Panc1 (cell line): ENCODE measurements at places on chromosomes 1 and 21. TPM values are rescaled to one million over a fixed set of nuclear protein-coding genes. Genes with fewer than 3 reads are reported as not detected.

Gene SPRR3
- not detected for total RNA-seq

Gene FCAMR
- not detected for total RNA-seq

DNA sequence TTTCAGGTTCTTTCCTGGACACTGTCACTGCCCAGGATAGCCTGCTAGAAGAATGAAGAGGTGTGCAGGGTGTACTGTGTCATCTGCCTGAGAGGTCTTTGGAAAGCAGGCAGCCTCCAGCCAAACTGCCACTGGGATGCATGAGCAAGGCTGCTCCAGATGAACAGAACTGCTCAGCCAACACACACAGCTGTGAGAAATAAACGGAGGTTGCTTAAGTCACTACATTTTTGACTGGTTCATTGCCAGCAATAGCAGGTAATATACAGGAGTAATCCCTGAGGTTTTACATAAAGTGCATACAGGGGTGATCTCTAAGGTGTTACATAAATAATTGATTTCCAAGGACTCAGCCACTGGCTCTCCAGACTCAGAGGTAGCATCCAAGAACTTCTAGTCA lies 516.9 kb downstream of the BRINP3 start:
- H3K36me3 ChIP-seq, result no peaks in the 10 kb centered on the region
- H3K4me3 ChIP-seq, result no peak overlapping the region
- no peak for DNase-seq
- H3K27ac ChIP-seq, result no peak overlapping the region

- H3K4me1 ChIP-seq, result peaks cover 25% of the 10 kb centered on the region
- H3K36me3 ChIP-seq, result no peaks in the 10 kb centered on the region
These were observed 51.0 kb downstream of the LAMC1 start for GRCh38 chr1:183074215-183074614.

- H3K27ac ChIP-seq, result no peak overlapping the region
- H3K4me1 ChIP-seq, result no peaks in the 10 kb centered on the region
- no peaks in the 10 kb centered on the region for H3K36me3 ChIP-seq
- peaks cover 11% of the 10 kb centered on the region for H3K27me3 ChIP-seq
These were observed 166.3 kb upstream of the RAB4A start for GRCh38 chr1:229104654-229105053.

DNA sequence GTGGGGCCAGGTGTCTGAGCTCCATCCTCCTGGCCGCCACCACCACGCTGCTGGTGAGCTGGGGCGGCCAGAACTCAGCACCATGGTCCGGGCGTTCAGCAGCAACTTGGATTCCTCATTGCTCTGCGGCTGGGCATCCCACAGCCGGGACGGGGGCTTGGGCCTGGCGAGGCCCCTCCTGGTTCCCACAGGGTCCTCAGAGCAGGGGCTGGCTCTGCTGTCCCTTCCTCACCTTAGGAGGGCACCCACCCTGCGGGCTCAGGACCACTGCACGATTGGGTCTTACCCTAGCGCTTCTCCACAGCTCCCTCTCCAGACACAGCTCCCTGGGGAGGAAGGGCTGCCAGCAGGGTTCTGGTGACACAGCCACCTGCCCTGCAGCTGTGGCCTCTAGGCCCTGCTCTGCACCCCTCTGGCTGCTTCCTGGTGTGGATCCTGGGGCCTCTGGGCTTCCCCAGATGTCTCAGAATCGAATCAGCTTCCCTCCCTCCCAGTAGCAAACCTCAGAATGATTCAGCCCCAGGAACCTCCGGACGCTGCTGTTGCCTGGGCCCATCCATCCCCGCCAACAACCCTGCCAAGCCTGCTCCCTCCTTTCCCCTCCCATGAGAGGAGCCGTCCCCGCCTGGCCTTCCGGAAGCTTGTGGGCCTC lies 25.0 kb downstream of the CRYAA start:
- H3K36me3 ChIP-seq, result no peaks in the 10 kb centered on the region
- H3K4me3 ChIP-seq, result no peak overlapping the region
- no peak for DNase-seq
- H3K27ac ChIP-seq, result no peak overlapping the region
- H3K4me1 ChIP-seq, result no peaks in the 10 kb centered on the region; the same call in 1 of the 2 replicates

DNA sequence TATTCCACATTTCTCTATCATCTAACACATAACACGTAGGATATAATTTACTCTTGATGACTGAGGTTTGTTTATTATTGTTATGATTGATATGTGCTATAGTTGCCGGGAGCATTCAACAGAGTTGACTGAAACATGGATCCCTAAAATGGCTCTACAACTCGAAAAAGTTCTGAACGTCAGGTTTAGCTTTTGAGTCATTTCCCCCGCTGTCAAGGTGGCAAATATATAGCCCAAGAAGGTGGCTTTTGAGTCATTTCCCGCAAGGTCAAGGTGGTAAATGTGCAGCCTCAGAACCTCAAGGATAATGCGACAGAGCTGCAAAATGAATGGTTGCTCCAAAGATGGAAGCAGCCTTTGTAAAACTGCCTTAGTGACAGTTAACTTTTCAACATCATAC lies 104.0 kb downstream of the NIBAN1 start:
- H3K4me3 ChIP-seq, result no peak overlapping the region
- no peak overlapping the region for H3K27ac ChIP-seq
- no peak for DNase-seq
